ENCODE measurements at places on chromosomes 5 and 9.
A peak's percentile ranks its signal among the peaks of the same experiment; 100 is the strongest.

GRCh38 chr5:139784488-139784887 lies 11.1 kb upstream of the PSD2 start:
- no peak for DNase-seq

DNA sequence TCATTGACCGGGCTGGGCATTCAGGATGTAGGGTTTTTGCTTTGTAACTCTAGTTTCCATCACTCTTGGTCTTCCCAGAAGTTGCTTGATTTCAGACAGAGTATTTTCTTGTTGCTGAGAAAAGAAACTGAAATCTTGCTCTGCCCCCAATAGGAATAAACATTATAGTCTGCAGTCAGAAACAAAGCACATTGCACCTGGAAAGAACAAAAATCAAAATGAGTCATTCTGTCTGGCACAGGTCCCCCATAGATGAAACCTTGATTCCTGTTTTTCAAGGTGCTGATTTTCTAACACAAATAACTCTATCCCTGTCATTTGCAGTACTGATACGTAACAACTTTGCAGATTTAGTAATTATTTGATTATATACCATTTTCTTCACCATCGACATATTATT lies 232.1 kb downstream of the FBXO4 start:
- no peak for DNase-seq

DNA sequence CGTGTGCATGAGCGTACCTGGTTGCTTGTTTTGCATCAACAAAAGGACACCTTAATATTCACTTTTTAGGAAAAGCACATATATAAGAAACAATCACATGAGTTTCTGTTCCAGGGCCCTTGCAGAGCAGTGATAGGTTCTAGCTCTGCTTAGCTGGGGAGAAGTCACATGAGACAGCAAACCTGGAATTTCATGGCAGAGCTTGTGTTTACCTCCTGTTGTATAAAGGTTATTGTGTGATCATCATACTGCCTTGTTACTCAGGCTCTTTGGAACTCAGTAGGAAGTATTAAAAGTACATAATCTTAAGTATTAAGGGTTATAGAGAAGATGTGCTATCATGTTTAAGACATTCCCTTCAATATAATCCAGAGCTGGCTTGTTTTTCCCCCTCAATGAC lies 18.0 kb upstream of the VLDLR start:
- no peak for DNase-seq

- DNase-seq: no peak
These were observed 11.7 kb downstream of the MPDZ start for GRCh38 chr9:13267743-13268142.

DNA sequence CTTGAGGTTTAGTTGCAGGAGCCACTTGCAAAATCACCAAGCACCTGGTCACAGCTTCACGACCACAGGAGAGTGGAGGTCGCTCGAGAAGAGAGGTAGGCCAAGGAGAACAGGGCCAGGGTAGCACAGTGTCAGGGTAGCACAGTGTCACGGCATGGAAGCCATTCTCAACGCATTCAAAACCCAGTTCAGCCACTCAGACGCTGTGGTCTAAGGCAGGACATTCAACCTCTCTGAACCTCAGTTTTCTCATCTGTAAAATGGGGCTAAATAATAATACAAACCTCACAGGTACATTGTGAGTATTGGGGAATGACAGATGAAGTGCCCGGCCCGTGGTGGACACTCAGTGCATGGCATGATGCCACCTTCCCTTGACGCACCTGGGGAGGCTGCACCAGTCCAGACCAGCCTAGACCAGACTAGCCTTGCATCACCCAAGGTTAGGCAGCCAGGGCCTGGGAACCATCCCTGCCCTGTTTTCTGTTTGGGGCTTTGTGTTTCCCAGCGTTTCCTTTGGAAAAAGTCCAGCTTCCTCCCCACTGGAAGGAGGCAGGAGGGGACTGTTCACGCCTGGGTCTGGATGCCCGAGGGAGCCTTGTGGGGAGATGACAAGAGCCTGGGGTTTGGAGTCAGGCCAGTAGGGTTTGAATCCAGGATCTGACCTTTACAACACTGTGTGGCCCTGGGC lies 7.8 kb upstream of the LMX1B start:
- no peak for DNase-seq

DNA sequence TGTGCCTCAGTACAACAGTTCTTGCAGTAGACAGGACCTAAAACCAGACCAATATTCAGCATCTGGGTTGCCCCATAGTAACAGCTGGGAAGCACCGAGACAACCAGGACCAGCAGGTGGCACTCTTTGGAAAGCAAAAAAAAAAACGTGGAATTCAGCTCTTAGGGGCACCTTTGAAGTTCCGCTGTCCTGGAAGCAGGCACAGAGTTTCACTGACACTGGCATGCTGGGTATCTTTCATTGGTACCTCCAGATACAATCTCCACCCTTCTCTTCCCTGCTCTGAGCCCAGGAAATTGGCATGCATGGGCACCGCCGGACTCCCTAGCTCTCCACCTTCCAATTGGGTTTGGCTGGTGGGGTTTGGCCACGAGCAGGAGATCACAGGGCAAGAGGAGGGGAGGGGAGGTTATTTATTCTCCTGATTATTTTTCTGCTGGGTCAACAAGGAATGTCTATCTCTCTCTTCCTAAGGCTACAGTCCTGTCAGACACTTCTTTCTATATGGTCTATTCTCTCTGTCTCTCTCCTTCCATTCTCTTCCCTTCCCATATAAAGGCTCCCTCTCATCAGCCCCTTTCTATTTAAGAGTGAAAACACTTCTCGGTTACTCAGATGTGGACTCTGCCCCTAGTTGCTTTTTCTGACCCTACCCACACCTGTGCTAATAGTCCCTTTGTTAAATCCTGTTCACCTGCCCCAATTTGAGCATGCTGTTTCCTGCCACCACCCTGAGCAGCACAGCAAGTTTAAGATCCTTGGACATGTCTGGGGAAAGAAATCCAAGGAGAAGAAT lies 1.9 kb upstream of the IDNK start:
- DNase-seq: no peak

GRCh38 chr5:18686253-18686652 lies 1052.0 kb downstream of the TAF11L14 start:
- DNase-seq: no peak

DNA sequence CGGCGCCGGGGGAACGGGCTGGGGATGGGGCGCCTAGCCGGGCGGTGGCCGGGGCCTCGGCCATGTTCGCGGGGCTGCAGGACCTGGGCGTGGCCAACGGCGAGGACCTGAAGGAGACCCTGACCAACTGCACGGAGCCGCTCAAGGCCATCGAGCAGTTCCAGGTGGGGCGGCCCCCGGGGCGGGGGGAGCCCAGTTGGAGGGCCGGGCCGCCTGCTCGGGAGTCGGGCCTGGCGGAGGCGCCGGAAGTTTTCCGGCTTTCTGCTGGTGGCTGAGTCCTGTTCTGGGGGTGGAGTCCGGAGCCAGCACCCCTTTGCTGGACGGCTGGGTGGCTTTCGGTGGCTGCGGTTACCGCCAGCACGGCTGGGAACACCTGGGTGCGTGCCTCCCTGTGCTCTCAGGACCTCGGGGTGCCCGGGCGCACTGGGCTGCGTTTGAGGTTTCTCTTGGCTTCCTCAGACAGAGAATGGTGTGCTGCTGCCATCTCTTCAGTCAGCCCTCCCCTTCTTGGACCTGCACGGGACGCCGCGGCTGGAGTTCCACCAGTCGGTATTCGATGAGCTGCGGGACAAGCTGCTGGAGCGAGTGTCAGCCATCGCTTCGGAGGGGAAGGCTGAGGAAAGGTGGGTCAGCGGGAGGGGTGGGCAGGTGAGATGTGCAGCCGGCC lies 454 bp downstream of the NELFB start:
- DNase-seq: no peak

GRCh38 chr5:96969366-96969765 lies 33.5 kb downstream of the LNPEP start:
- DNase-seq: no peak

DNA sequence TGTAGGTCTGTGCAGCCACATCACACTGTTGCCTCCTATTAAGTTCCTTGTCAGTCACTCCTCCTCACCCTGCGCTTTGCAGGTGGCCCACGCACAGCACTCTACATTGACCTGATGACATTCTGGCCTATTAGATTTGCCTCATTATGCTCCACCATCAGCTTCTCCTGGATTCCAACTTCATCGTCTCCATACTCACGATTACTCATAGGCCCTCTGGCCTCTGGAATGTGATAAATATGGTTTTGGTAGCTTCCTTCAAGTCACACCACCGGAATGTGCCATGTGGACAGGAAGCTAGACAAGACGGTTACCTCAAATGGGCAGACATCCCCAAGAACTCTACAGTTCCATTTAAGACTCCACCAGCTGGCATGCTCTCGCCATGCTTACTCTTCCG lies 158.0 kb upstream of the LHFPL2 start:
- no peak for DNase-seq

GRCh38 chr9:102796244-102796643 lies 198.9 kb upstream of the CYLC2 start:
- DNase-seq: no peak

- DNase-seq: no peak
These were observed 27.1 kb downstream of the ZCCHC10 start for GRCh38 chr5:132999246-132999645.

- DNase-seq: no peak
These were observed 370 bp upstream of the CDH6 start for GRCh38 chr5:31193116-31193515.

DNA sequence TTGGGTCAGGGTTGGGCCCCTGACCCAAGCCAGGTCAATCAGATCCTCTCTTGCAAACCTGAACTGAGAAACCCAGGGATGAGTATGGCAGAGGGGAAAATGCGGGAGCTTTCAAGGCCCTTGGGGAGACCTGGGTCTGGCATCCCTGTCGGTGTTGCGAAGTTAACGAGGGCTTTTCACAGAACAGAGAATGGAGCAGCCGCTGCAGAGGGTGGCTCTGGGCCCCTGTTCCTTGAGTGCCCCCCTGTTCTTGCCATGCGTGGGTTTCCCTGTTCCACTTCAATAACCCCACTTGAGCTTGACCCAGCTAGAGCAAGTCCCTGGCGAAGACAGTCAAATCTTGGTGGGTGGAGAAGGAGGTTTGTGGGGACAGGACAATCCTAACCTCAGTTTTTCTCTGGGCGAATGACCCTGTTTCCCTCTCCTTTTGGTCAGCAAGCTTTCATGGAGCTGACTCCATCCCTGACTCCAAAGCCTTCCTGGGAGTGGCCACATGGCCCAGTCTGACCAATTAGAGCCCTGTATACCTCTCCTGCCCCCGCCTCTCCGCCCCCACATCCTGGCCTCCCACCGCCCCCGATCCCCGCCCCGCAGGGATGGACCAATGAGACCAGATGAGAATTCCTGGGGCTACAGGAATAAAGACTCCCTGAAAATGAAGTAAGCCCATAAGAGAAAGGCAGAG lies 2.9 kb upstream of the VDAC1 start:
- no peak for DNase-seq

DNA sequence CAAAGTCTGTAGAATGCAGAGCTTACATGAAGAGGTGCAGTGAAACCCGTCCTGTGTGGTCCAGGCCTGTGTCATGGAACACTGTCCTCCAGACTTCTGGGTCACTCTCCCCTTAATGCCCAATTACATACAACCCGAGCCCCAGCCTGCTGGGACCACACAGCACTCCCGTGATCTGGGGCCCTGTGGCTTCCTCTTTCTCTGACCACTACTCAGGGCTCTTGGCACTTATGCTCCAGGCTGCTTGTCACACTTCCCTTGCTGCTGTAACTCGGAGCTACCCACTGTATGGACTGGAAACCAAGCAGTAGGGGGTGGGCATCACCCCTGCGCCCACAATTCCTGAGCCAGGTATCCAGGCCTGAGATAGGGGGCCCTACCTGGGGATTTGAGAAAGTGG lies 10.3 kb upstream of the IL3 start:
- DNase-seq: no peak

GRCh38 chr9:6413365-6414246 lies 607 bp downstream of the UHRF2 start:
- peak; percentile 46 for DNase-seq

GRCh38 chr5:172417983-172418630 lies 36.2 kb downstream of the SH3PXD2B start:
- no peak for DNase-seq

- no peak for DNase-seq
These were observed 247.9 kb upstream of the TRPC7 start for GRCh38 chr5:136613230-136613629.

- no peak for DNase-seq
These were observed 21.3 kb downstream of the TRIO start for GRCh38 chr5:14164164-14165163.

- DNase-seq: no peak
These were observed 60.3 kb upstream of the ADAMTS16 start for GRCh38 chr5:5079876-5080275.

DNA sequence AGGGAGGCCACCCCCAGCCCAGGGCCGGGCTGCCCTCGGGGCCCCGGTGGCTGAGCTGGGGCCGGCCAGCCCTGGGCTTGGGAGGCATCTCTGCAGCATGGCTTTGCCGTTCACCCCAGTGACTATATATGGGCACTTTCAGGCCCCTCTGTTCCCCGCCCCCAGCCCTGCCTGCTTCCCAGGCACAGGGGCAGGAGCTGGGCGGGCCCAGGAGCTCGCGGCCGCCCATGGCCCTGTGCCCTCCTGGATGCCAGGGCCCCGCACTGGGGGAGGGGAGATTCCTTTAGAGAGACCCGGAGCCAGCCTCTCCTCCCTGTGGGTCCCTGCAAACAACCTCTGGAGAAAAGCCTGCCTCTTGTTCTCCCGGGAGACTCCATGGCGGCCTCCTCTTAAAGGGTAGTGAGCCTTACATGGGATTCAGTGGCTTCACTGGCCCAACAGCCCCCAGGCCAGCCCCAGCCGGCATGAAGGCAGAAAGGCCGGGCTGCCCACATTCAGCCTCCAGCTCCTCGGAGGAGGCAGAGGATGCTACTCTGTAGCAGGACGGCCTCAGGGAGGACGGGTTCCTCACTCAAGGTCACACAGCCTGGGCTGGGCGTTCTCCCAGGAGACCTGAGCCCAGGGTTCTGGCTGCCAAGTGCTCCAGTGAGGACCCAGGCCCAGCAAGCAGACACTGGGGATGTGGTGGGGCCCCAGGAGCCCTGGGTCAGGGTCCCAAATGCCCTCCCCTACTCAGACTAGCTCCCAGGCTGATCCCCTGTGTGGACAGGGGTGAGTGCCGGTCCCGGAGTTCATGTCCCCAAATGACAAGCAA lies 4.1 kb downstream of the NACC2 start:
- DNase-seq: no peak

DNA sequence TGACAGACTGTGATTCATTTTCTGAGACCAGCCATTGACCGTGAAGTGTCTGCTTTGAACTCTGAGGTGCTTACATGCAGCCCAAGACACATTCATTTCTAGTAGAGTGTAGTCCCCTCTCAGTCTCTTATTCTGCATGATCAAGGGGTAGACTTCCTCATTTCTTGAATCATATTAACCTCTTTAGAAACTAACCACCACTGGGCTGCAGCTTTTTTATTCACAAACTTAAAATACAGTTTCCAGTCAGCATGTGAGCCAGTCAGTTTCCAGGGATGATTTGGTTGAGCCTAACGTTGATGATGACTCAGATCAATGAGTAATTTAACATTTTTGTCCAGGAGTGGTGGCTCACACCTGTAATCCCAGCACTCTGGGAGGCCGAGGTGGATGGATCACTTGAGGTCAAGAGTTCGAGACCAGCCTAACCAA lies 59.2 kb downstream of the OTULIN start:
- no peak for DNase-seq

DNA sequence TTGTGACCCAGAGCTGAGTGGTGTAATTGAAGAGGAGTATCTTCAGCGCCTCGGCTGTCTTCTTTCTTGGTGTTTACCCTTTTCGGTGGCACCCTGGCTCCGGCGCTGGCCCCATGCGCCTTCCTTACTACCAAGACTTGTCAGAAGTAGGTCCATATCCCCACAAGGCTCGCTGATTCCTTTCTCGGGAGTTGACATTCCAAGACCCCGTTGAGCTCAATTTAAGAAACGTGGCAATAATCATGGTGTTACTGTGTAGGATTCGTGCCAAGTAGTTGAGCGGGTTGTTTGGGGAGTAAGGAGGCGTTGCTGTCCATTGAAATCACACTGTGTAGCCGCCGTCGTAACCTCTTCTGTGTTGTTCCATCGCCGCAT lies 795 bp downstream of the NDUFAF2 start:
- DNase-seq: no peak

All from NCI-H1930 (cell line).